ENCODE measurements at places on chromosomes 11 and 22. TPM values are rescaled to one million over a fixed set of nuclear protein-coding genes. Genes with fewer than 3 reads are reported as not detected.

- H3K27ac ChIP-seq: no peak overlapping the region
- no peaks in the 10 kb centered on the region for H3K27me3 ChIP-seq
- DNase-seq: no peak
- H3K4me1 ChIP-seq: peaks cover 5% of the 10 kb centered on the region
- no peaks in the 10 kb centered on the region for H3K36me3 ChIP-seq
These were observed 192.9 kb upstream of the SEZ6L start for GRCh38 chr22:25976356-25976755.

GRCh38 chr11:10808235-10808552 is 532 bp downstream of the EIF4G2 start:
- H3K4me1 ChIP-seq: peaks cover 25% of the 10 kb centered on the region
- H3K27ac ChIP-seq: peak overlapping the region; percentile 95
- no peak for DNase-seq
- peak overlapping the region; percentile 99 for H3K4me3 ChIP-seq
- peaks cover 37% of the 10 kb centered on the region for H3K36me3 ChIP-seq
- no peaks in the 10 kb centered on the region for H3K27me3 ChIP-seq

DNA sequence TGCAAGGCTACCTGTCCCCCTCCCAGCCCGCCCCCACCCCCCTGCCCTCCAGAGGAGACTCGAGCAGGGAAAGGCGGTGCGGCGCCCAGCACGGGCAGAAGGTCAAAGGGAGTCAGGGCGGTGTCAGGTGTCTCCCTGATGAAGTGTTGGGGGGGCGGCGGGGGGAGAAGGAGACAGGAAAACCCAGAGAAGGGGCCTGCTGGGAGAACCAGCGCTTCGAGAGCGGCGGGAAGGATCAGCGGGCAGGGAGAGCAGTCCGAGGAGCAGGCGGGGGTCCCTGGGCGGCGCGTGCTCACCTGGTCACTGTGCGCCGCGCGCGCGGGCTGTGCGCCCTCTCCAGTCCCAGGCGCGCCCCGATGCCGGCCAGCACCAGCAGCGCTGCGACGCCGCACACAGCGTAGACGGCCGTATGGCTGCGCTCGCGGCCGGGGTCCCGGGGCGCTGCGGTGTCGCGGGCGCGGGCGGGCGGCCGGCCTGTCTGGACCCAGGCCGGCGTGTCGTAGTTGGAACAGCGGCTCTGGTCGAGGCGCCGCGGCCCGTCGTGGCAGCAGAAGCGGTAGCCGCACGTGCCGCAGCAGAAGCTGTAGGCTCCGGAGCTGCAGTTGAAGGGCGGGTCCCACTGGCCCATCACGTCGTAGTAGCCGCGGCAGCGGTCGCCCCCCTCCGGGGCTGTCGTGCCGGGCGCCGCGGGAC is 886 bp downstream of the SHISA8 start:
- H3K4me1 ChIP-seq: peaks cover 24% of the 10 kb centered on the region
- peak; percentile 74 for DNase-seq
- H3K27ac ChIP-seq: no peak overlapping the region

GRCh38 chr11:109423466-109424190 is 1.6 kb downstream of the C11orf87 start:
- peaks cover 83% of the 10 kb centered on the region for H3K27me3 ChIP-seq
- H3K4me1 ChIP-seq: peaks cover 9% of the 10 kb centered on the region
- peak overlapping the region; percentile 69 for H3K4me3 ChIP-seq
- no peak overlapping the region for H3K27ac ChIP-seq
- H3K36me3 ChIP-seq: no peaks in the 10 kb centered on the region

DNA sequence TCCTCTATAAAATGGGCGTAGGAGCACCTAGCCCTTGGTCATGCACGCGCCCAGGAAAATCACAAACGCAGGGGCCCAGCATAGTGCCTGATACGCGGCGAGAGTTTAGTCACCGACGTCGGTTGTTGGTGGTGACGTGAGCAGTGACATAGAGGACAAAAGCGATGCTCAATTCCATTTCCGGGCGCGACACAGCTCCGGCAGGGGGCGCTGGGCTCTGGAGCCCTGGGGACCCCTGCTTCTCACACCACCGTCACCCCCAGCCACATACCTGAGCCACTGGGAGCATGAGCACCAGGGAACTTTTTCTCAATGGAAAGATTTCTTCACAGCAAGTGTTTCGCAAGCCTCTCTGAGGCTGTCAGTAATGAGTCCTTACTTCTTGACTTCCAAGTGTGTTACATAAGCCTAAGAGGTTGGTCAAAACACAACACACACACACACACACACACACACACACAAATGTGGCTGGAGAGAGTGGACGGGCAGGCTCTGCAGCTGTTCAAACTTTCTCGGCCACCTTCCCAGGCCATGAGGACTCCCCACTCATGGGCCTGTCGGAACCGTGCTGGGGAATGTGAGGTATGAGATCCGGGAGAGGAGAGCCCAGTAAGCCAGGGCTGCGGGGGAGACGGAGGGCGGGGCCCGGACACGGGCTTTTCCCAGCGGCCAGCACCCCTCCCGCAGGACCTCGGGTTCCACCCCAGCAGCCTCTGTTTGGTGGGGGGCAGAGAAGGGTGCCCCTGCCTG is 36.9 kb upstream of the LINC01488 start:
- peak; percentile 79 for DNase-seq
- peaks cover 25% of the 10 kb centered on the region for H3K4me1 ChIP-seq
- H3K4me3 ChIP-seq: no peak overlapping the region
- H3K27ac ChIP-seq: no peak overlapping the region

GRAMD1B gene
- total RNA-seq: 12.6 TPM

MYEOV gene
- total RNA-seq: not detected

PHOX2A gene
- total RNA-seq: not detected
